ENCODE measurements at places on chromosomes 12 and 14.

DNA sequence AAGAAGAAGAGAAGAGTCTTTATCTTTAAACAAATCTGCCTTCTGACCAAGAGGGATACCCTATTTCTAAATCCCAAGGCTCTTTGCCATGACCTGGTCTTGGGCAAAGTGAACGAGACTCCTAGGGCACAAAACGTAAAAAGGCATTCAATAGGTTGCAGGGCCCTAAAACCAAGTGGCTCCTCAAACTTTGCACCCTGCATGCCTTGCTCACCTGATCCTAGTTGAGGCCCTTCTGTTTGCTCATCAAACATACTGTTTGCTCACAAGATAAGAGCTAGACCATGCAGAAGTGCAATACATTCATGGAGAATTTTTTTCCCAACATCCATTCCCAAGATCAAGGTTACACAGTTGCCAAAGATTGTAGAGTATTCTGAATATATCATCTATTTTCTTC lies 7.9 kb upstream of the PRH1 start:
- no peak for DNase-seq

DNA sequence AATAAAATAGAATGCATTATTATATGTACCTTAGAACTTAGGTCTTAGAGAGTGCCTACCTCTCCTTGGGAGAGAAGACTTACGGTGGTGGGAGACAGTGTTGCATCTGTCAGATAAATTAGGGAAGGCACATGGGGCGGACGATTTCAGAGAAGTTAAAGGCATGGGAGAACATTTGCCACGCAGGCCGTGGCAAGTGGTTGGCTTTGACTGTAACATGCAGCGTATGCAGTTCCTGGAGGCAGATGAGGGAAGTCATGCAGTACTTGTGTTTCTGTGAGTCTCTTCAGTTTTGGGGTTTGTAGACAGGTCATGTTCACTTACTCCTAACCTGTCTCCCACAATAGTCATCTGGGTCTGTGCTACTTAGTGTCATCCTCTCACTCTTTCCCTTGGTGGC lies 43.6 kb downstream of the ETV6 start:
- no peak for DNase-seq

GRCh38 chr12:119634743-119635142 lies 33.2 kb upstream of the PRKAB1 start:
- DNase-seq = no peak

DNA sequence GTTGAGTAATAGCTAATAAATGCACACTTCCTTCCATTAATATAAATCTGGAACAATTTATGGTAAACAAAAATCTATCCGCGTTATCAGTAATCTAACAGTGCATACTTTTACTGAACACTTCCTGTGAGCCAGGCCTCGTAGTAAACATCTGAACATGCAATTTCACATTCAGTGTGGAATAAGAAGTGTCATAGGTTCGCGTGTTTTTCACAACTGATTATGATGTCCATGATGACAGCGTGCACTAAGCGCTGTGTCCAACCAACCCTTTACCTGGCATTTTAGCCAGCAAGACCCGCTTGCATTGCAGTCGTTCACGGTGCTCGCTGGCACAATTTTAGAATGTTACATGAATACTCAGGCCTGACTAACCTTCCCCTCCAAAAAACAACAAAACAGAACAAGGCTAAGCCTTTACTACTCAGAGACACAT lies 2.1 kb downstream of the PNMA1 start:
- no peak for DNase-seq

DNA sequence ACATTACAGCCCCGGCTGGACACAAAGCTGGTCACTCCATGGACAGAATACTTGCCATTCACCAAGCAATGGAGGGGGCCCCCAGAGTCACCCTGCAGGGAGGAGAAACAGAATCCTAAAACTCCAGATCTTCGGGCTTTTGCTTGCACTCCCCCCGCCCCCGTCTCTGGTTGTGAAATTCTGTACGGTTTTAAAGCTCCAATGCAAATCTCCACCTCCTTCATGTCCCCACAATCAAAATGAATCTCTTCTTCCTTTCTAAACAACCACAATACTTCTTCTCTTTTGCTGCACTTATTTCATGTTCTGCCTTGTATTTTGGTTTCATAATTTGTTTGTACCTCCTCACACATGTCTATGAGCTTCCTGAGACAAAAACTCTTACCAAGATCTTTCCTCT lies 5.8 kb upstream of the BIN2 start:
- DNase-seq = no peak

DNA sequence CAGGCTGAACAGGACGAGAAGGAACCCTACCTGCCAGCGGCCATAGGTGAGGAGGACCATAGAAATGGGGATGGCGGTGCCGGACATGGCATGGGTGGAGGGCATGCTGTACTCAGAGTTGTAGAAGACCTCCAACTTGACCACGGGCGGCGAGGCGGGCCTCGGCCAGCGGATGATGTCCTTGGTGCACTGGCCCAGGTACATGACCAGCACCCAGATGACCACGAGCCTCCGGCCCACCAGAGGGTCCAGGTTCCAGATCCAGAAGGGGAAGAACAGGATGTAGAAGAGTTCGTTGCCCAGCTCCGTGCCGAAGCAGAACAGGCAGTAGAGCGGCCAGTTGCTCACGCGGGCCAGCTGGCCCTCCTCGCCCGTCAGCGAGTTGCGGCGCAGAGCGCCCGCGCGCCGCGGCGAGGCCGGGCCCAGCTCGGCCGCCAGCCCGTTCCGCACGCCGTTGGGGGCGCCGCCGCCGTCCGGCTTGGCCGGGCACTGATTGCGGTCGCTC lies 582 bp downstream of the SGPP1 start:
- DNase-seq = no peak

DNA sequence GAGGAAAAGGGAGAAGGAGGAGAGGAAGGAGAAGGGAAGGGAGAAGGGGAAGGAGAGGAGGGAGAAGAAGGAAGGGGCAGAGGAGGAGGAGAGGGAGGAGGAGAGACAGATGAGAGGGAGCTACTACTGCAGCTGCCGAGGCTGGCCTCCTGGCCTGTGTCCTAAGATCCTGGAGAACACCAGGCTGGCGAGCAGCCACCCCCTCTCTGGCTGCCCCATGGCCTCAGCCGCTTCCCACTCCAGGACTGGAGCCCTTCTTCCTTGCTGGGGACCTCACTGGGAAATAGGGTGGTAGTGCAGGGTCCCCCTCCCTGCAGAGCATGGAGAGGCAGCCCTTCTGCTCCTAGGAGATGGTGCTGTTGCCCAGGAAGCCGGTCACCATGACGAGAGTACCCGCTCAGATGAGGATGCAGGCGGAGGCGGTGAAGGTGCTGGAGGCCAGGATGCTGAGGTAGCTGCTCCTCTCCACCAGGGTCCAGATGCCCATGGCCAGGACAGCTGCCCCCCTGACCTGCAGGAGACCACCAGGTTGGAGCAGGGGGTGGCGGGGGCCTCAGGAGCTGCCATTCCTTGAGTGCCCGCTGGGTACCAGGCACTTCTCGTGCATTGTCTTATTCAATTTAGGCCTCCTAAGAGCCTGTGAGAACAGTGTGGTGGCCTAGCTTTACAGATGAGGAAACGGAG lies 167.9 kb upstream of the PRMT8 start:
- no peak for DNase-seq

DNA sequence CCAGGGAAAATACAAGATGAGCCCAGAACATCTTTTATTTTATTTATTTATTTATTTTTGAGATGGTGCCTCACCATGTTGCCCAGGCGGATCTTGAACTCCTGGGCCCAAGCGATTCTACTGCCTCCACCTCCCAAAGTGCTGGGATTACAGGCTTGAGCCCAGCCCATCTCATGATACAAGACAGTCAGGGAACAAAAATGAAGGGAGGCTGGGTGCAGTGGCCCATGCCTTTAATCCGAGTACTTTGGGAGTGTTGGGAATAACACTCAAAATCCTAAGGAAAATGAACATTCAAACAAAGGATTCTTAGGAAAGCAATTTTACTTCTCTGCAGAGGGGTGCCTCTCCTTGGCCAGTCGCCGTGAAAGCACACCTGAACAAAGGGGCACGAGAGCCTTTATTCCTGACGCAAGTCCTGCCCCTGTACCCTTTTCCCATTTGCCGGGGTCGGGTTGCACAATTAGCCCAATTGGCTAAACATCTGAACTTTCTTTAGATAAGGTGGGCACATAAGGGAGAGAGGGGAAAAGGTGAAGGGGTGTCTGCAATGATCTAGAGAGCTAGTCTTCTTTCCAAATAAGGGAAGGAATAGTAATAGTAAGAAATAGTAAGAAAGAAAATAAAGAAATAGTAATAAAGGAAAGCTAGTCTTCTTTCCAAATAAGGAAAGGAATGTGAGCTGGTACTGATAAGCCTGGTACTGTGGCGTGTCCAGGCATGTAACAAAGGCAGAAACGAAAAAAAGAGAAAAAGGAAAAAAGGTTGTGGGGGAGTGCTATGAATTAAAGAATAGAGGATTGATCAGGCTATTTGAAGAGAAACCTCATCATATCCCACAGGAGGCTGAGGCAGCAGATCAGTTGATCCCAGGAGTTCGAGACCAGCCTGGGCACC lies 13.4 kb downstream of the NCAPD2 start:
- no peak for DNase-seq

- no peak for DNase-seq
Measured at GRCh38 chr12:24360461-24360860, 411.0 kb upstream of the SOX5 start.

GRCh38 chr14:64723691-64724577 lies 19.7 kb downstream of the PLEKHG3 start:
- DNase-seq = no peak

DNA sequence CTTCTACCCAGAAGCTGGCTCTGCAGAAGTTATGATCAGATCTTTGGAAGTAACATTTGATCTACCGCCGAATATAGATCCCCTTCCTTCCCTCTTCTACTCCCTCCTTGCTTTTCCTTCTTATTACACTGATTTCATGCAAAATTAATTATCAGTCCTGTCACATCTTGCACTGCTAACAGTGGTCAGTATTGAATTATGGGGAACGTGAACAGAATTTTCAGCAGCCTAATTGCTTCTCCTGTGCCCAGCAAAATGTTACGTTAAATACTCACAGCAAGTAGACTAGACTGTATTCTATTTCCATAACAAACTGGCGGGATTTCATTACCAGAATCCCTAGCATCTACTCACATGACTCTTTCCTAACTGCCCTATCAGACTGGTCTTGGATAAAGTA lies 596.9 kb downstream of the DIO2 start:
- DNase-seq = no peak

GRCh38 chr12:92185052-92185451 lies 39.4 kb upstream of the BTG1 start:
- no peak for DNase-seq

DNA sequence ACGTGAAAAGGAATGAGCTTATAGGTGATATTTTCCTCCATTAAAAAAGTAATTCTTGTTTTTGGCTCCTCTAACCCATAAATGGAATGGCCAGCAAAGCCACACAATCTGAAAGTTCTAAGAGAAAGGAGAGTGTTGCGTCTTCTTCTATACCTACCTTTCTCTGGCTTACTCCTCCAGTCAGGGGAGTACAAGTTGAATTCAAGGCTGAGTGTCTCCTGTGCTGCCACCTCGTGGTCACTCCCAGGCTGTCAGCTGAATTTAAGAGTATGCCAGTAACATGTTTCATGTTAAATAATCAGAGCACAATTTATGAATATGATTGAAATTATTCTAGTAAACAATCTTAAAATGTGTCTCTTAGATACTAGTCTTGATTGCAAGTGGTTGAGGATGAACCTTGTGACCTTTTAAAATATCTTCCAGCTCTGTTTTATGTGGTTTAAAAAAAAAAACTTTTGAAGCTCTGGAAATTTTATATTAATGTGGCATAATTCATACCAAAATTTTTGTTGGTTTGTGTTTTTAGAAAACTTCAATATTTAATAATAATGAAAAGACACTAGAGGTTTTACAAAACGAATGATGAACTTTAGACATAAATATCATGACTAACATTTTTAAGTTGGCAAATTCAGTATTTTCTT lies 31.7 kb downstream of the PTHLH start:
- DNase-seq = peak; percentile 60

GRCh38 chr14:69351385-69351784 lies 46.7 kb downstream of the ERH start:
- no peak for DNase-seq

GRCh38 chr14:91138511-91139359 lies 24.9 kb downstream of the DGLUCY start:
- no peak for DNase-seq

- DNase-seq = no peak
Measured at GRCh38 chr14:95300697-95301526, 18.8 kb downstream of the CLMN start.

- DNase-seq = no peak
Measured at GRCh38 chr14:84456946-84457345, 1073.0 kb upstream of the FLRT2 start.

GRCh38 chr14:63413009-63413408 lies 94.3 kb upstream of the GPHB5 start:
- DNase-seq = no peak

GRCh38 chr12:48351022-48351708 lies 446 bp upstream of the ZNF641 start:
- peak; percentile 11 for DNase-seq

DNA sequence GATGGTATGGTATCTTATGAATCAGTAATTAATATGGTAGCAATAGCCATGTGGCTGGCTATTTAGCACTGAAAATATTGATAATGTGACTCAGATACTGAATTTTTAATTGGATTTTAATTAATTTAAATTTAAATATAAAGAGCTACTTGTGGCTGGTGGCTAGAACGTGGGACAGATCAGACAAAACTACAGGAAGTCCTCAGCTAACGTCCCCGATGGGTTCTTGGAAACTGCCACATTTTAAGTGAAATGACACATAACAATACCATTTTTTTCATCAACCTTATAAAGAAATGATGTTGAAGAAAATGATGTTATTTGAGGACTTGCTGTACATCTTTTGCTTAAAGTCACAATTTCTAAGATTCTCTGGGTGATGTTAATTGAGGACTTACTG lies 138.1 kb upstream of the FLRT2 start:
- DNase-seq = no peak

DNA sequence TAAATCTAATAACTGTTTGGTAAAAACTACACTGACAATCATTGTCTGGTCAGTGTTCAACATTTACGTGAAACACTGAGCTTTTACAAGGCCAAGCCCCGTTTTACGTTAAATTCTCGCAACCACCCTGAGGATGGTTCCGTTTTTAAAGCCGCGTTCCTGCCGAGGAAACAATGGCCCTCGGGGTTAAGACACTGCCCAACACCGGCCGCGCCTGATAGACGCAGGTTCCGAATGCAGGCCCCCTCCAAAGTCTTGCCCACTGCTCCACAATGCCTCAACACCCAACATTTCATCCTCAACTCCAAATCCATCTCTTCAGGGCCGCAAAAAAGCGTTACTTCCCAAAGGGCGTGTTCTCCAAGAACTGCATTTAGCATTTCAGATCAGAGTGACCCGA lies 953 bp upstream of the SNRPF start:
- DNase-seq = no peak

- no peak for DNase-seq
Measured at GRCh38 chr14:20792556-20792955, 10.1 kb downstream of the RNASE1 start.
